ENCODE measurements at places on chromosomes 12 and 14.

DNA sequence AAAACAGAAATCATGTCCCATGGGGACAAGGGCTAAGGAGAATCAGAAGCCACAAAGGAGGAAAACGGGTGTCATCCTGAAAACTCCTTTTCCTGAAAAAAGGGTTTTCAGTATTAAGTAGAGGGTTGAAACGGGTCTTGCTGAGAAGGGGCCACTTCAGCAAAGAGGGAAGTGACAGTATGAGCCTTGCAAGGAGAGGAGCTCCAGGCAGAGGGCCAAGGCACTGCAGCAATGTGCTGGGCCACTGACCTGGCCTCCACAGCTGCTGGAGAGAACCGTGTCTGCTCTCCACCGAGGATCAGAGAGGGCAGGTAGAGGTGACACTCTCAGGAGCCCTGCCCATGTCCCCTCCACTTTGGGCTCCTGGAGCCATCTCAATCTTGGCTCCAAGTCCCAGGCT lies 103.3 kb downstream of the NCOR2 start:
- DNase-seq: no peak

GRCh38 chr14:50792634-50793068 lies 38.3 kb downstream of the NIN start:
- DNase-seq: no peak

- DNase-seq: no peak
These were observed 39.4 kb upstream of the E2F7 start for GRCh38 chr12:77104792-77105191.

GRCh38 chr14:72478471-72478893 lies 415.4 kb downstream of the DPF3 start:
- DNase-seq: no peak

- DNase-seq: no peak
These were observed 9.9 kb downstream of the PMEL start for GRCh38 chr12:55955800-55956508.

Measured in GM12864 (cell line).